ENCODE measurements at places on chromosomes 5 and 9.
A peak's percentile ranks its signal among the peaks of the same experiment; 100 is the strongest.

DNA sequence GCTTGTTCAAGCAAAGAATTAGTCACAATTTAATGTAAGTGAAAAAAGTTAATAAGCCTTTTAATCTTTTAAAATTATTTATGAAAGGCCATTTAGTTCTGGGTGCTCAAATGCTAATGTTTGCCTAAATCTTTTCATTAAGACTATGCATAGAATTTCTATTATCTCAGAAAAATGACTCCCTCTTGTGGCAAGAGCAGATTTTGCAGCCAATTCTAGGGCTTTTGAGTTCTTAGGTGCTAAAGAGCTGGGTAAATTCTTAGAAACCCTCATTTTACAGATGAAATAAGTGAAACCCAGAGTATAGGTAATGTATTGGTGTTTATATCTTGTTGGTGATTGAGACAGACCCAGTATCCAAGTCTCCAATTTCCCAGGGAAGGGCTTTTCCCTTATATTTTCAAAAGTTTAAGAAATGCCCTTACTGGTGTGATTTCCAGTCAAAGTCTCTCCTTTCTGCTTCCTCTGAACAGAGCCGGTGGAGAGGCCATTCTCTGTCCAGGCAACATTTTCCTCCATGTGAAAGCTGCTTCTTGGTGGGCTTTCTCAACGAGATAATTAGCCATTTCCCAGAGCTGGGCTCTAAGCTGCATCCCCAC, 24.1 kb upstream of the PCSK5 start:
- DNase-seq = no peak

- DNase-seq = no peak
These were observed 95.9 kb downstream of the NLN start for GRCh38 chr5:65817931-65818330.

DNA sequence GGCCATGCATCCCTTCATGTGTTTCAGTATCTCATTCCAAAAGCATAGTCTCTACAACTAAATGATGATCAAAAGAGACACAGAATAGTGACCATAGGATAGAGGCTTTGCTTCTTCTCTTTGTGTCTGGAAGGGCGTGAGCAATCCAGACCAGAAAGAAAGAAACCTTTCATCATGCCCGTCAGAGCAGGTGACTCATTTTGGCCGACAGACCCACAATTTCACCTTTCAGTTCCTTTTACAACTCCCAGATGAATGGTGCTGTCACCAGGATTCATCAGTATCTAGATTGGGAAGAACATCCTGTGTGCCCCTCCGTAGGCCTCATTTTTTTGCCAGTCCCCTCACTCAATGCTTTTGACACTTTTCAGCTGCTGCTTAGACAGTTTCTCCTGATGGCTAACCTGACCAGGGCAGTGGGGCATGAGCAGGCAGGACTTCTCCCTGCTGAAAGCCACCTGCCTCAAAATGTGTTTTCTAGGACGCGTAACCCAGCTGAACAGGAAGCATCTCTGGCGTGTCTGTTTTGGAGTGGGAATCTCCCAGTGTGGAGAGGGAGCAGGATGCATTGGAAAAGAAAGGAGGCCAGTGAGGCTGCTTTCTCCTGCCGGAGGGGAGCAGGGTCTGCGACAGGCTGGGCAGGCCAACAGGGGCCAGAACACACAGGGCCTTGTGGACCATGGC, 21.2 kb downstream of the ABLIM3 start:
- no peak for DNase-seq

DNA sequence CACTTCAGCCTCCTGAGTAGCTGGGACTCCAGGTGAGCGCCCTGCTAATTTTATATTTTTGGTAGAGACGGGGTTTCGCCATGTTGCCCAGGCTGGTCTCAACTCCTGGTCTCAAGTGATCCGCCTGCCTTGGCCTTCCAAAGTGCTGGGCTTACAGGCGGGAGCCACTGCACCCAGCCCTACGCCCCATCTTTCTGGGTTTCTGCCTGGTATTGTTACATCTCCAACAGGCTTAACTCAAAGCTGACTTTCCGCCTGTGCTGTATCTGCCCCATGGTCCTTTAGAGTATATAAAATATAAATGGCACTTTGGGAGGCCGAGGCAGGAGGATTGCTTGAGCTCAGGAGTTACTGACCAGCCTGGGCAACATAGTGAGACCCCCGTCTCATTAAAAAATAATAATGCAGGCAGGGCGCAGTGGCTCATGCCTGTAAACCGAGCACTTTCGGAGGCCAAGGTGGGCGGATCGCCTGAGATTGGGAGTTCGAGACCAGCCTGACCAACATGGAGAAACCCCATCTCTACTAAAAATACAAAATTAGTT, 36.5 kb upstream of the GLDC start:
- no peak for DNase-seq

DNA sequence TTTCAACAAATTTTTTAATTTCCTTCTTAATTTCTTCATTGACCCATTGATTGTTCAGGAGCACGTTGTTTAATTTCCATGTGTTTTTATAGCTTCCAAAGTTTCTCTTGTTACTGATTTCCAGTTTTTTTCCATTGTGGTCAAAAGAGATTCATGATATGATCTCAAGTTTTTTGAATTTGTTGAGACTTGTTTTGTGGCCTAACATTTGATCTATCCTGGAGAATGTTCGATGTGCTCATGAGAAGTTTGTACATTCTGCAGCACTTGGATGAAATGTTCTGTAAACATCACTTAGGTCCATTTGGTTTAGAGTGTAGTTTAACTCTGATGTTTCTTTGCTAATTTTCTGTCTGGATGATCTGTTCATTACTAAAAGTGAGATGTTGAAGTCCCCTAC, 14.7 kb upstream of the PPIC start:
- no peak for DNase-seq

DNA sequence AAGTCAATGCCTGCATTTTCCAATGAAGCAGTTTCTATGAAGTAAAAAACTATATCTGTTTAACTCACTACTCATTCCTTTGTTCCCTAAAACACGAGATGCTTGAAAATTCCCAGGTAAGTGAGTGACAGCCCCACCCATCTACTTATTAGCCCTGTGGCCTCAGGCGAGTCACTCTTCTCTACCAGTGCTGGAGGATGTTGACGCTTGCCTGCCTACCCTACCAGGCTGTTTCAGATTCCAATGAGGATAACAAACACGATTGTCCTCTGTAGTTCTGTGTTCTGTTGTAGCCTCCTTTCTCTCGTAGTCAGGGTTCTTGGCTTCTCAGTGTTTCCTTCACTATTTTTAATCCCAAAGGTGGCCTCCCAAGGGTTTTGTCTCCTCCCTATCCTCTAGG, 388.8 kb downstream of the KDM4C start:
- no peak for DNase-seq

- no peak for DNase-seq
These were observed 91.3 kb downstream of the UNC13B start for GRCh38 chr9:35253075-35253474.

DNA sequence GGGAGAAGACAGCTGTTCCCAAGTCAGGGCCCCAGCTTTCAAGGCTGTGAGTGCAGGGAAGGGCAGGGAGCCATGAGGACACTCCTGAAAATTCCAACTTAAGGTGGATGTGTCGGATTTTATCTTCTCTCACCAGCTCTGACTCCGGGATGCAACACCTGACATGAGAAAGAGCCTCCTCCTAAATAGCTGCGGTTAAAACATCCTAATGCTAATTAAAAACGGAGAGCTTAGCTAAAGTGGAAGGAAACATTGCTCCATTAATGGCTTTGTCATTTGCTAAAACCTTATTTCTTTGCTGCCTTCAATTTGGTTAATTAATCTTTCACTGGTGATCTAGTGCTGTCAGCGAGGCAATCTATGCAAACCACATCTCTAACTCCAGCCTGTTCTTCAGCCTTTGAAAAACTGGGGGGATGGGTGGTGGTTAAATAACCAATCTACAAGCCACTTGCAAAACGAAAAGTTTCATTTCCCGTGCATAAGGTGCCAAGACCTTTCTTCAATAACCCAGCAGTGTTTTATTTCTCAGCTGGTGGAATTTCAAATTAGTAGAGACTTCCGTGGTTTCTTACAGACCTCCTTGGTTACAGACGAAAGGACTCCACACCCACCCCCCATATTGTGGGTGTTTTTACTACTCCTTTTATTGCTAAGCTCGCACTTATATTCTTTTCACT, 379.6 kb downstream of the MLLT3 start:
- peak; percentile 94 for DNase-seq

DNA sequence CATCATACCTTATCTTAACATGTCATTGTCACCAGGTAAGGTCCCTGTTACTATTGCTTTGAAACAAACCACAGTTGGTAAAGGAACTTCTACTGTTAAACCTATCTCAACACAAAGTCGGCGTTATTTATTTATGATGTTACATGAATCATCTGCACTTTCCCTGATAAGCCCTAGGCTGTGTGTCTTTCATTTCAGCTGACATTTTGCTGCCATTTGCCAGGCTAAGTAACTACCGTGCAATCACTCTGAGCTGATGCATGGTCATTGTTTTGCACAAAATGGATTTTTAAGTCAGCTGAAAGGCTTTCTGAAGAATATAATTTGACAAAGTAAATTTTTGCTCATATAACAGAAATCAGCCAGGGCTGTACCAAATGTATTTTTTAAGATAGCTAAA, 546.5 kb downstream of the ZNF608 start:
- DNase-seq = no peak

DNA sequence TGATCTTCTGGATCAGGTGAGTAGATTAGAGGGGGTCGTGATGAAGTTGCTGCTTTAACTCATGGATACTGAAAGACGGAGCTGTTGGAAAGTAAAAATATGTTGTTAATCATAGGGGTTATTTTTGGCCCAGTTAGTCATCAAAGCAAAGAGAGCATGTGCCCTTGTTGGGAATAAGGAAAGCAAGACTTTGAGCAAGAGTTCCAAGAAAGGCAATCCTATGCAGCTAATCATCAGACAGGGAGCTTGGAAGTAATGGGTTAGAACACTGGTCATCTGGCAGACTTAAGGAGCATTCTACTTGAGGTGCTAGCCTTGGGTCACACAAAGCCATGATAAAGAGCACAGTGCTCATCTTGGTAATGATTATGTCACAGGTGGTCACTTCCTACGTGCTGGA, 18.3 kb downstream of the ASPN start:
- DNase-seq = no peak

GRCh38 chr9:16293610-16294009, 576.9 kb downstream of the BNC2 start:
- no peak for DNase-seq

Measured in T-helper 2 cell (primary cell).